ENCODE measurements at places on chromosomes 7 and 10.

- no peak for DNase-seq
Observed at GRCh38 chr10:49094646-49095045, 20.7 kb downstream of the VSTM4 start.

DNA sequence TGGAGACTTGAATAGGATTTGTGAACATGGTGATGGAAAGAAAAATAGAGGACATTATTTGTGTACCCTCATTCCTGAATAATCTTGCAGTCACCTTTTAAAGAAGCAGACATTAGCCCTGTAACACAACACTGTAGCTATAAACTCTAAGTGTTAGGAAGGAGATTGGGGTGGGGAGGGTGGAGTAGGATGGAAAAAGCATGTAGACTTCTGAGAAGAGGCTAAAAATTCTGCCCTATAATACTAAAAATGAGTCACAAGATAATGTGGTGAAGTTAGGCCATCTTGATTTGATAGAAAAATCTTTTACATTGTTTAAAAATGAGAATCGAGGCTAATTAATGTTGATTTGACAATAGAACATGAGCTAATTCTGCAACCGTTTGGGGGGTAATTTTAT lies 128.8 kb downstream of the LCOR start:
- no peak for DNase-seq

GRCh38 chr7:29080803-29081202 lies 65.5 kb downstream of the CPVL start:
- no peak for DNase-seq

- DNase-seq = no peak
Observed at GRCh38 chr7:44216019-44216418, 15.2 kb downstream of the YKT6 start.

DNA sequence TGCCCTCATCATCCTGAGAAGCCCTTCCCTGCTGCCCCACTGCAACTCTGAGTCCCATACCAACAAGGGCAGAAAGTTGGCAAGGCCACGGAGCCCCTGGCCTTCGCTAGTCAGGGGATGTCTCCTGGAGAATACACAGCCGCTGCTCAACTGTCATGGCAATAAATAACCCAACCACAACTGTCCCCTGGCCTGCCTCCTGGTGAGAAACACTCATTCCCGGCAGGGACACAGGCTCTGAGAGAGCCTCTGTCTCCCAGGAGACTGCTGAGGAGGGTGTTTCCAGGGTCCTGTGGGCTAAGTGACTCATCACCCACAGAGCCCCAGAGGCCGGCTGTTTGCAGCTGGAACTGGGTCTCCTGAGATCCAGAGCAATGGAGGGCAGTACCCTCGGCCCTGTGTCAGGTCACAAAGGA lies 354.1 kb downstream of the TNS3 start:
- no peak for DNase-seq

- DNase-seq = no peak
Observed at GRCh38 chr10:122269059-122269687, 1.9 kb upstream of the BTBD16 start.

DNA sequence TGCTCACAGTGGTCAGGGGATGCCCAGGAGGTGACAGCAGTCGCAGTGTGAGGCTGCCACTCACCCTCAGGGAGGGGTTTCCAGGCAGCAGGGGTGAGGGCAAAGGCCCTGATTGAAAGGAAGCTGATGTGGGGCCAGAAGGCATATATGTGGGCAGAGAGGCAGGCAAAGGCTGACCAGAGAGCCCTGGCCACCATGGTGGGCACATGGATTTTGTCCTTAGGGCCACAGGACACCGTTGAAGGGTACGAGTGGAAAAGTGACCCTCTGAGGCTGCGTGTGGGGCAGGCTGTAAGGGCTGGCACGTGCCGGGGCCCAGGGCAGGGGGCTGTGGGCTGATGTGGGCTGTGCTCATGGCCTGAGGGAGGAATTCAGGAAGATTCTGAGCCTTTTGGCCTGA lies 57.5 kb upstream of the ZNF32 start:
- DNase-seq = no peak

GRCh38 chr10:116254422-116255155 lies 18.4 kb downstream of the GFRA1 start:
- no peak for DNase-seq

DNA sequence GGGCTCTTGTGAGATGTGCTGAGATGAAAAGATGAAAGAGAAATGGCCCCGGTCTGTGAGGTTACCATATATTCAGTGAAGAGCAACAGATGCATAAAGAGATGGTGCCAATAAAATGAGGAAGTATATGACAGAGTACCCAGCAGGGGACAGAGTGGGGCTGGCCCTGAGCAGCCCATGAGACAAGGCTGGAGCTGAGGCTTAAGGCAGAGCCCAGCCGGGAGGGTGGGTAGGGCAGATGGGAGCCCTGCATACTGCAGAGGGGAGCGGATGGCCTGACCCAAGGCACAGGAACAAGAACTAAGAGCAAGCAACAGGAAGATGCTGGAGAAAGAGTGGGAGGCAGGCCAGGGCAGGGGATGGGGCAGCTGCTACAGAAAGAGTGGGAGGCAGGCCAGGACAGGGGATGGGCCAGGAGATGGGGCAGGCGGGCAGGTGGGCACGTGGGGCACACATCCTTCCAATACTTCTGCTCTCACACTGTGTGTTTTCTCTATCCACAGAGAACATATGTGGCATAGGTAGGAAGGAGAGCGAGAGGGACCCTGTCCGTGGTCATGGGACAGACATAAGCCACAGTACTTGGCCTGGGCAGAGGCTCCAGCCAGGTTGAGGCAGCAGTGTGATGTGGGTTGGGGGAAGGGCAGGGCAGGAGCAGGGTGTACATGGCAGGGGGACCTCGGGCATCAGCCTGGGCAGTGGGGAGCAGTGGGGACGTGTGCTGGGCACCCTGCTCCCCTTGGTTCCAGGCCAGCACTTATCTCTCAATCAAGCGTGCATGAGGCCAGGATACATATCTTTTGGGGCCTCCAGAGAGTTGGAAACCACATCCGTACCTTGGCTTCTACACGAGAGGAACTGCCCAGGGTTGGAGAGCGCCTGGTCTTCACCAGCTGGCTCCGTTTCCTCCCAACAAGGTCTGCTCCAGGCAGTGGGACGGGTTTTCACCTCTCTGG lies 91.6 kb upstream of the IKZF1 start:
- no peak for DNase-seq

DNA sequence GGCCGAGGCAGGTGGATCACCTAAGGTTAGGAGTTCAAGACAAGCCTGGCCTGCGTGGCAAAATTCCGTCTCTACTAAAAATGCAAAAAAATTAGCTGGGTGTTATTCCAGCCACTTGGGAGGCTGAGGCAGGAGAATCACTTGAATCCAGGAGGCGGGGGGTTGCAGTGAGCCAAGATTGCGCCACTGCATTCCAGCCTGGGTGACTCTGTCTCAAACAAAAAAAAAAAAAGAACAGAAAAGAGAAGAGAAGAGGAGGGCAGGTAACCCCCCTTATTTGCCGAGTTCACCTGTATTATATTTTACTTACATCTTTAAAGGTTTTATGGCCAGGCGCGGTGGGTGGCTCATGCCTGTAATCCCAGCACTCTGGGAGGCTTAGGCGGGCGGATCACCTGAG lies 91.7 kb downstream of the RNF216 start:
- DNase-seq = no peak

DNA sequence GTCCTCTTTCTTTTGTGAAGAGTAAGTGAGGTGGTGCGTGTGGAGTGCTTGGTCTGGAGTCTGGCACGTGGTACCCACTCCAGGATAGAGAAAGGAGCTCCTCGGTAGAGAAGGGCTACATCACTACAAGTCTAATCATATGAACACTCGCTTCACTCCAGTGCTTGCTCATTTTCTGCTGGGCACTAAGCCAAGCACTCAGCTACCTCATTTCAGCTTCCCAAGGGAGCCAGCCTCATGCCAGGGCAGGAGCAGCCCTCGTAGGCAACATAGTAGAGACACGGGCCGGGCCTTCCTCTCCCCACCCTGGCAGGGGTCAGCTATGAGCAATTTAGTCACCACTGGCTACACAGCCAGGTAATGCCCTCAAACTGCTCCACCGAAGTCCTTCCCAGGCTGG lies 11.4 kb upstream of the HSPA12A start:
- no peak for DNase-seq

GRCh38 chr10:1509011-1509530 lies 228.3 kb downstream of the ADARB2 start:
- no peak for DNase-seq
